ENCODE measurements at places on chromosomes 2 and 18. TPM values are rescaled to one million over a fixed set of nuclear protein-coding genes. Genes with fewer than 3 reads are reported as not detected.
A peak's percentile ranks its signal among the peaks of the same experiment; 100 is the strongest.

DNA sequence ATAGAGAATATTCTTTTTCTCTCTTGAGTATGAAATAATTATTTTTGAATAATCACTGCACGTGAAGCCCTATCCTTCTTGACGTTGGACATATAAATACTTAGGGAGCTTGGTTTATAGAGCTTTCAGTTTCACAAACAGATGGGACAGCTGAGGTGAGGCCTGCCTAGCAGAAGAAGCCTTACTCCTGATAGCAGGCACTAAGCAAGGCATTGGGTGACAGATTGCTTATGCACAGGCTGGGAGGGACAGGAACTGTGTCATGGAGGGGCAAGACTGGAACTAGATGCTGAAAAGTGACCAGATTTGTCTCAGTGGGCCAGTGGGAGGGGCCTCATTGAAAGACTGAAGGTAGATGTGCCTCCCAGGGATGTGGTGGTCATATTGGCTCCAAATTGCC lies 220.8 kb downstream of the NEDD4L start:
- no peak for DNase-seq

Gene ITGB1BP1
- 62.7 TPM for total RNA-seq

Gene BMP10
- not detected for total RNA-seq

Gene NAT8
- not detected for total RNA-seq

- DNase-seq, result peak; percentile 42
Observed at GRCh38 chr2:174835797-174836255, 71.6 kb upstream of the CHRNA1 start.

Gene ACVR1C
- 0.59 TPM for total RNA-seq

Gene MBD1
- total RNA-seq, result 91.0 TPM

- peak; percentile 38 for DNase-seq
Observed at GRCh38 chr18:2905854-2906703, 59.3 kb downstream of the EMILIN2 start.

Gene OSBPL6
- total RNA-seq, result 14.4 TPM

GRCh38 chr2:2740238-2740775 lies 409.2 kb upstream of the MYT1L start:
- no peak for DNase-seq

GRCh38 chr2:28447086-28447485 lies 48.8 kb upstream of the PLB1 start:
- DNase-seq, result no peak

Gene LIMS2
- 0.29 TPM for total RNA-seq

- DNase-seq, result no peak
Observed at GRCh38 chr2:8259106-8259840, 422.6 kb upstream of the ID2 start.

- DNase-seq, result no peak
Observed at GRCh38 chr18:68406761-68407160, 308.1 kb downstream of the TMX3 start.

DNA sequence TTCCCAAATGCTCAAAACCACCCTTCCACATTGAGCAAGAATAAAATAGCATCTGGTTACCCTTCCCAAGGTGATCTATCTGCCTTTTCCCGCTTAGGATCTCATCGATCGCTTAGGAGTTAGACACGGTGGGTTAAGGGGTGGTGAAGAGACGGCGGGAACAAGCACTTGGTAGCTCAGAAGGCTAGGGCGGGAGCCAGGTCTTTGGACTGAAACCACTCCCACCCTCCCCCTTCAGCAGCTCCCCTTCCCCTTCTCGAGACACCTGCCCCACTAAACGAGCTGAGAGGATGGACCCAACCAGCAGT lies 513 bp downstream of the THOC1 start:
- no peak for DNase-seq

Gene ACTR3
- 154 TPM for total RNA-seq

GRCh38 chr2:143162997-143163396 lies 33.8 kb downstream of the ARHGAP15 start:
- DNase-seq, result no peak

DNA sequence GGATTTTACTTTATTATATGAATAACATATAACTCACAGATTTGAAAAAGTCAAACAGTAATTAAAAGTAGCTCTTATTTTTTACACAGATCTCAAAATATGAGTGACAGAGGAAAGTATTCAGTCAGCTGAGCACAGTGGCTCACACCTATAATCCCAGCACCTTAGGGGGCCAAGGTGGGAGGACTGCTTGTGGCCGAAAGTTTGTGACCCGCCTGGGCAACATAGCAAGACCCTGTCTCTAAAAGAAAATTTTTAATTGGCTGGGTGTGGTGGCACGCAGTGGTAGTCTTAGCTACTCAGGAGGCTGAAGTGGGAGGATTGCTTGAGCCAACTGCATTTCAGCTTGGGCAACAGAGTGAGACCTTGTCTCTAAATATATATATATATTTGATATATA lies 19.2 kb upstream of the UGP2 start:
- DNase-seq, result no peak

Measured in glutamatergic neuron (in vitro differentiated cells).